ENCODE measurements at places on chromosomes 11 and 22.

GRCh38 chr11:125084761-125085231 lies 21.7 kb downstream of the SLC37A2 start:
- no peaks in the 10 kb centered on the region for H3K27me3 ChIP-seq
- H3K36me3 ChIP-seq: no peaks in the 10 kb centered on the region
- no peak overlapping the region for H3K27ac ChIP-seq
- H3K4me3 ChIP-seq: no peak overlapping the region
- DNase-seq: no peak

GRCh38 chr11:14315130-14315529 lies 43.9 kb downstream of the RRAS2 start:
- no peaks in the 10 kb centered on the region for H3K36me3 ChIP-seq
- H3K4me1 ChIP-seq: peaks cover 9% of the 10 kb centered on the region
- H3K27me3 ChIP-seq: no peaks in the 10 kb centered on the region
- H3K4me3 ChIP-seq: no peak overlapping the region
- DNase-seq: no peak

GRCh38 chr22:29313126-29313575 lies 2.3 kb downstream of the RASL10A start:
- no peak overlapping the region for H3K4me3 ChIP-seq
- no peak for DNase-seq
- H3K36me3 ChIP-seq: no peaks in the 10 kb centered on the region
- peaks cover 51% of the 10 kb centered on the region for H3K27me3 ChIP-seq
- H3K27ac ChIP-seq: no peak overlapping the region
- H3K4me1 ChIP-seq: no peaks in the 10 kb centered on the region

- no peaks in the 10 kb centered on the region for H3K36me3 ChIP-seq
- no peak for DNase-seq
- no peak overlapping the region for H3K4me3 ChIP-seq
- H3K27me3 ChIP-seq: no peaks in the 10 kb centered on the region
- H3K4me1 ChIP-seq: peaks cover 7% of the 10 kb centered on the region
Observed at GRCh38 chr11:20238712-20239111, 78.4 kb upstream of the DBX1 start.

DNA sequence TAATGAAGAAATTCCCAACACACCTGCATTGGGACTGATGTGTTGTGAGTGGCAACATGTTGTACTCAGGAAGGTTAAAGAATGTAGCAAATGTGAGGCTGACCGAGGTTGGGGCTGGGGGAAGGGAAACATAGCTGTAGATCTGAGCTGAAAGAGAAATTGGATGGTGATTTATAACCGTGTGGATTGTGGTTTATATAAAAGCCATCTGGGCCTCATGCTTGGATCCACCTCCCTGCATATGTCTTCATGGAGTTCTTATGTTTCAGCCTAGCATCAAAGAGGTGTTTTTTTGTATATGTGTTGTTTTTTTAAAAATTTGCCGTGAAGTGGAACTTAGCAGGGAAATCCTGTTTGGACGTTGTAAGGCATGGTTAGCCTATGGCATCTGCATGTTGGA lies 141.3 kb downstream of the NAV2 start:
- DNase-seq: no peak
- no peaks in the 10 kb centered on the region for H3K4me1 ChIP-seq
- H3K4me3 ChIP-seq: no peak overlapping the region
- H3K27ac ChIP-seq: no peak overlapping the region

- DNase-seq: no peak
- H3K36me3 ChIP-seq: no peaks in the 10 kb centered on the region
- no peaks in the 10 kb centered on the region for H3K4me1 ChIP-seq
- H3K27ac ChIP-seq: no peak overlapping the region
- no peaks in the 10 kb centered on the region for H3K27me3 ChIP-seq
Observed at GRCh38 chr11:16169956-16170847, 186.1 kb downstream of the SOX6 start.

GRCh38 chr11:111735262-111736116 lies 30.7 kb downstream of the PPP2R1B start:
- H3K36me3 ChIP-seq: no peaks in the 10 kb centered on the region
- H3K27ac ChIP-seq: no peak overlapping the region
- no peaks in the 10 kb centered on the region for H3K4me1 ChIP-seq

DNA sequence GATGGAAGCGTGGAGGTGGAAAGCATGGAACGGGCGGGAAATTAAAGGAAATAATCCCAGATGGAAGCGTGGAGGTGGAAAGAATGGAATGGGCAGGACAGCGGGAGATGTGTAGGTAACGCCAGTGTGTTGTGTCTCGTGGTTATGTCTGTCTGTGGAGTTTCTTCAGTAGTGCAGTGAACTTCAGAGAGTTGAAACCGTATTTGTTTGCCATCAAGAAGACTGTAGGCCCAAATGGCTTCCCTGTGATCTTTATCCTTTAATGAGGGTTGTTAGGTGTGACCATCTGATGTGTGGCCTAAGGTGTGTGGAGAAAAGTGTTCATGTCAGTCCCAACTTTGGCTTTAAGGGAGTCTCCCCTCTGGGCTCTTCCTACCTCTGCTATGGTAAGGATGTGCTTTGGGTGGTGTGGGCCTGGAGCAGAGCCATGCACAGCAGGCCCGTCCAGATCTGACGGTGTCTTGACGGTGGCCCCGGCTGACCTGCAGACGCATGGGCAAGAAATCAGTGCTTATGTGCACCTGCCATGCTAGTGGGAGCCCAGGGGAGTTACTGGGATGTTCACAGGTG lies 39.6 kb downstream of the AP2A2 start:
- no peaks in the 10 kb centered on the region for H3K4me1 ChIP-seq
- H3K27ac ChIP-seq: no peak overlapping the region
- peaks cover 4% of the 10 kb centered on the region for H3K36me3 ChIP-seq
- H3K27me3 ChIP-seq: no peaks in the 10 kb centered on the region
- no peak for DNase-seq
- H3K4me3 ChIP-seq: no peak overlapping the region

DNA sequence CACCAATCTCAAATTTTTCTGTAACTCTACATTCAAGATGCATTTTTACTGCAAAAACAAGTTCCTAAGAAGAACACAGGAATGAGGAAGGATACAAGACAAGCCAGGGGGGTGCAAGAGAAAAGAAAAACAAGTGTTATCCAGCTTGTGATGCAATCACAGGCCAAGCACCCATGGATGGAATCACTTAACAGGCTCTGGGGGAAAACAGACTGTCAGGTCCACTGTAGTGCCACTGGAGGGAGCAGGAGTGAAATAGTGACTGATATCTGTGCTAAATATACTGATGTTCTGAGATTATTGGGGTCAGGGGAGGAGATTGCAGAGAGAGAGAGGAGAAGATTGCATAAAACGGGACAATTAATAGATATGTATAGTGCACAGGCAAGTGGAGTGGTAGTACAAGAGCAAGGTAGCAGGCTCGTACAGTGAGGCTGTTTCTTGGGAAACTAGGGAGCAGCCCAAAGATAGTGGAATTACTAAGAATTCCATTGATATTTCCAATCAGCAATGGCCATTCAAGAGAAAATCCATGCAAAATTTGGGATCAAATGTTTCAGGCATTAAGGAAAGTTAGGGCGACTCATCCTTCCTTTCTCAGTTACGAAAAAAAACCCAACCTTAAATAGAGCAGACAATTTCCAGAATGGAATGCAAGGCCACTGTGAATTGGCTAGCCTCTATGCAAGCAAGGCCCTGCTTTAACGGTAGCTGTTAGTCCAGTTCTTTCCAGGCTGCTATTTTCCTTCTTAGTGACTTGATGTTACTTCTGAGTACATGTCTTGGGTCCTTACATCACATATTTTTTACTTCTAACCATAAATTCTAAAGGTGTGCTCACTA lies 52.2 kb upstream of the CEP126 start:
- H3K27me3 ChIP-seq: no peaks in the 10 kb centered on the region
- H3K4me3 ChIP-seq: no peak overlapping the region
- no peak overlapping the region for H3K27ac ChIP-seq
- no peaks in the 10 kb centered on the region for H3K36me3 ChIP-seq
- H3K4me1 ChIP-seq: no peaks in the 10 kb centered on the region
- no peak for DNase-seq

- H3K4me1 ChIP-seq: no peaks in the 10 kb centered on the region
- no peaks in the 10 kb centered on the region for H3K36me3 ChIP-seq
- no peak for DNase-seq
- H3K27me3 ChIP-seq: no peaks in the 10 kb centered on the region
- no peak overlapping the region for H3K4me3 ChIP-seq
- no peak overlapping the region for H3K27ac ChIP-seq
Observed at GRCh38 chr11:129458756-129459535, 83.3 kb downstream of the BARX2 start.

DNA sequence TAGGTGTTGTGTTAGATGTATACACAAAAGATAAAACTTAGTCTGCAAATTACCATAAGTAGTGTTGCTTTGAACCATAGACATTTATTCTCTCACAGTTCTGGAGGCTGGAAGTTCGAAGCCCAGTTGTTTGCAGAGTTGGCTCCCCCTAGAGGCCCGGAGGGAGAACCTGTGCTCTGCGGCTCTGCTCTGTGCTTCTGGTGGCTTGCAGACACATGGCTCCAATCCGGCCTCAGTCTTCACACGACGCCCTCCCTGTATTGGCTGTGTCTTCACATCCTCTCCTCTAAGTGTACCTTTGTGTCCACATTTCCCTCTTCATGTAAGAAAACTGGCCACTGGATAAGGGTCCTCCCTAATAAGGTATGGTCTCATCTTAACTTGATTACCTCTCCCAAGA lies 128.4 kb downstream of the OPCML start:
- H3K4me1 ChIP-seq: no peaks in the 10 kb centered on the region
- H3K27ac ChIP-seq: no peak overlapping the region
- H3K4me3 ChIP-seq: no peak overlapping the region
- no peaks in the 10 kb centered on the region for H3K36me3 ChIP-seq
- no peaks in the 10 kb centered on the region for H3K27me3 ChIP-seq
- DNase-seq: peak; percentile 8

DNA sequence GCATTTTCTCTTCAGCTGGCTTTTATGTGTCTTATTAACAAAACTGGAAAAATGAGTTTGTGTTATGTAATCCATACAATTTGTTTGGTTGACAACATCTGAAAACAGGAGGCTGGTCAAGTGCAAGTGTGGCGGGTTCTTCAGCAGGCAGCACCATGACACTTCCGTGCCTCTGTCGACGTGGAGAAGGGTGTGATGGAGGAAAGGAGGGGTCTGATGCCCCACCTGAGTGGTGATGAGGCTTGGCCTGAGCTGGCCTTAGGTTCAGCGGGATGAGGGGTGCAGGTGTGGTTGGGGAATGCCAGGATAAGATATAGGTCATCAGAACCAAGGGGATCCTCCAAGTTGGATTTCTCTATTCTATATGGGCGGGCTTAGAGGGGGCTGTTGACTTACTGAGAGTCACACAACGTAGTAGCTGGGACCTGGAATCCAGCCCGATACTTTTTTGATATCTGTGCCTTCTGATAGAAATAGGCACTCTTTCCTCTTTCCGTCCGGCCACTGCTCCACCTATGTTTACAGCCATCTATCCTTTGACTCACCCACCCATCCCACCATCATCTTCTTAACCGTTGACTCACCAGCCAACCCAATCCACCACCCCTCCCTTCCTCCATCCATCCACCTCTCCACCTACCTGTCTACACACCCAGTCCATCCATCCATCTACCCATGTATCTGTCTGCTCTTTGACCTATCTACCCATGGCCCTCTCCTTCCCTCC lies 29.0 kb downstream of the SHANK3 start:
- H3K36me3 ChIP-seq: no peaks in the 10 kb centered on the region
- H3K4me1 ChIP-seq: peaks cover 10% of the 10 kb centered on the region
- no peaks in the 10 kb centered on the region for H3K27me3 ChIP-seq
- no peak overlapping the region for H3K4me3 ChIP-seq
- no peak for DNase-seq

DNA sequence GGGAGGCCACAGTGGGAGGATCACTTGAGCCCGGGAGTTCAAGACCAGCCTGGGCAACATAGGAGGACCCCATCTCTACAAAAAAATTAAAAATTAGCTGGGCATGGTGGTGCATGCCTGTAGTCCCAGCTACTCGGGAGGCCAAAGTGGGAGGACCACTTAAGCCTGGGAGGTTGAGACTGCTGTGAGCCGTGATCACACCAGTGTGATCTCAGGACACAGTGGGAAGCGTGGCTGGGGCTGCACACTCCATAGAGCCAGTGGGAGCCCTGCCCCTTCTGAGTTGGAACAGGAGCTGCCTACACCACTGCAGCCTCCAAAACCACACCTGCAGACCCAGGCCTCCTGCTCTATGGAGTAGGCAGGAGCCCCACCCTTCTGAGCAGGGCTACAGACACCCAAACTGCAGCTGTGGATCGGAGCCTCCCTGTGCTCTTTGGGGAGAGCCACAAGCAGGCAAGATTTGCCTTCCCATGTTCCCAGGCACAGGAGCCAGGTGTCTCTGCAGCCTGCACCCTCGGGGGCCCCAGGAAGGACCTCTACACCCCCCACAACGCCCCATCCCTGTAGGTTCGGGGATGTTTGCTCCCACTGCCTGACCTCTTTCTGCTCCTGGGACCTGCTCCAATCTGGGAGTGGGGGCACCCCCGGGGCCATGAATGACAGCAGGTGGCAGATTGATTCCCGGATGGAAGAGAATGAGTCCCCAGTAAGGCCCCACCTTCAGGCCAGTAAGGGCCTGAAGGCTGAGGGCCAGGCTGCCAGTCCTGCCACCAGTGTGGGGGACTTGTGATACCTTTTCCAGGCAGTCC lies 245.4 kb downstream of the BUD13 start:
- DNase-seq: no peak
- no peak overlapping the region for H3K4me3 ChIP-seq
- no peaks in the 10 kb centered on the region for H3K27me3 ChIP-seq
- H3K36me3 ChIP-seq: no peaks in the 10 kb centered on the region

- H3K27ac ChIP-seq: no peak within 1 kb of the TSS
- no peaks in the 10 kb centered on the region for H3K36me3 ChIP-seq
- H3K27me3 ChIP-seq: no peaks in the 10 kb centered on the region
- H3K4me1 ChIP-seq: no peaks in the 10 kb centered on the region
- H3K4me3 ChIP-seq: peak within 1 kb of the TSS; percentile 97
Observed at GRCh38 chr22:21982338-21982965, at the start of gene TOP3B. Gene TOP3B, minus strand, starts transcription at chr22:21982787. Its CDS starts 7,078 bp downstream, at chr22:21975709.

- H3K27ac ChIP-seq: no peak overlapping the region
- no peak for DNase-seq
- H3K27me3 ChIP-seq: no peaks in the 10 kb centered on the region
- H3K4me1 ChIP-seq: peaks cover 15% of the 10 kb centered on the region
Observed at GRCh38 chr11:29989174-29989970, 27.5 kb downstream of the KCNA4 start.

GRCh38 chr11:86241956-86242535 lies 2.5 kb upstream of the EED start:
- no peak for DNase-seq
- H3K4me3 ChIP-seq: no peak overlapping the region
- no peaks in the 10 kb centered on the region for H3K27me3 ChIP-seq
- no peak overlapping the region for H3K27ac ChIP-seq

DNA sequence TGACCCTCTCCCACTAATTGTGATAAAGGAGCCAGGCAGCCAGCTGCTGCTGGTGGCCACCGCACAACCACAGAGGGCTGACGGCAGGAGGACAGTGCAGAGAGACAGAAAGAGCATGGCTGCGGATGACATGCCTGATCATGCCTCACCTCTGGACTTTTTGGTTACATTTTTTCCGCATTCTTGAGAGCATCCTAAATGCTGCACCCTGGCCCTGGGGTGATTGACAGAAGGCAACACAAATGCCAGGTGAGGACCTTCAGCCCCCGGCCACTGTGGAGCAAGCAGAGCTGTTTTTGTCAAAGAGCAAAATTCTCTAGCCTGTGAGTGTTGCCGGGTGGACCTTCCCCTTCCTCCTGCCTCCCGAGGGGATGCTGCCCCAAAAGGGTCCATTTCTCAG lies 78.5 kb downstream of the RPS6KA4 start:
- no peaks in the 10 kb centered on the region for H3K4me1 ChIP-seq
- H3K27ac ChIP-seq: no peak overlapping the region
- H3K36me3 ChIP-seq: no peaks in the 10 kb centered on the region
- H3K4me3 ChIP-seq: no peak overlapping the region
- no peak for DNase-seq

Data from MM.1S (cell line).